Myometrial cell (primary cell): ENCODE measurements at places on chromosomes 7 and 10. TPM values are rescaled to one million over a fixed set of nuclear protein-coding genes. Genes with fewer than 3 reads are reported as not detected.

Gene SLC18A3
- total RNA-seq: not detected in 2 replicates

Gene GJC3
- total RNA-seq: not detected in 2 replicates

Gene GHRHR
- not detected in 2 replicates for total RNA-seq

Gene FRMD4A
- total RNA-seq: 30.6 and 31.0 TPM in 2 replicates

Gene GIMAP6
- total RNA-seq: not detected in 2 replicates

Gene EEPD1
- 1.2 and 5.5 TPM in 2 replicates for total RNA-seq

Gene C7orf57
- total RNA-seq: 0.18 TPM in 1 of 2 replicates, not detected in the other
